Heart left ventricle (tissue), 16 donors: ENCODE measurements at places on chromosomes 13 and 19.

- DNase-seq, result peak; percentile 90
Observed at GRCh38 chr19:54162241-54162805, 2.8 kb upstream of the LENG1 start.

- DNase-seq, result peak; percentile 49
Observed at GRCh38 chr13:39451860-39452301, 151.1 kb downstream of the LHFPL6 start.

DNA sequence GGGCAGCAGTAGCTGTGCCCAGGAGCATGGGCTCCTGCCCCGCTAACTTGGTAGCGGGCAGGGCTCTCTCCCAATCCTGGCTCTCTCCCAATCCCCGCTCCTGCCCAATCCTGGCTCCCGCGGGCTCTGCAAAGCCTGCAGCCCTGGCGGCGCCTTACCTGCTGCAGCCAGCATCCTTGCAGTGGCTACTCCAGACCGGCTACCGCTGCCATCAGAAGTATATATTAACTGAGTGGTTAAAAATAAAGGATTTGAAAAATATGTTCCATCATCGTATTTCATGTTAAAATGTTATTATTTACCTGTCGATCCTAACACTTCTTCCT is 698.2 kb downstream of the SLITRK1 start:
- no peak for DNase-seq

- DNase-seq, result no peak
Observed at GRCh38 chr13:51681037-51681678, 96.9 kb downstream of the WDFY2 start.

DNA sequence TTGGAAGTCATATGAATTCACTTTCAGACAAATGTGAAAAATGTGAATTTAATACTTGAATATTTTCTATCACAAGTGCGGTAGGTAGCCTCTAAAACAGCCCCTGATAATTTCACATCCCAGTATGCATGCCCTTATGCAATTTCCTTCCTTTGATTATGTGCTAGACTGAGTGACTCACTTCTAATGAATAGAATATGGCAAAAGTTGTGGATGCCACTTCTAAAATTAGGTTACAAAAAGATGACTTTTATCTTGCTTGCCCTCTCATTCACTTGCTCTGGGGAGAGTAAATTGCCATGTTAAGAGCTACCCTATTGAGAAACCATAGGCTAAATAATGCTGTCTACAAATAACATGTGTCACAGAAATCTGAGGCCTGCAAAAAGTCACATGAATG is 402.5 kb upstream of the PCDH9 start:
- DNase-seq, result no peak
